Left lobe of liver (tissue), 2 donors: ENCODE measurements at places on chromosomes 5 and 9. TPM values are rescaled to one million over a fixed set of nuclear protein-coding genes. Genes with fewer than 3 reads are reported as not detected.

WASHC1 gene
- total RNA-seq, result 4.9 TPM

TSSK1B gene
- not detected for total RNA-seq

PGM5 gene
- total RNA-seq, result 2.9 TPM

TNC gene
- 2.9 TPM for total RNA-seq

HCN1 gene
- total RNA-seq, result not detected

PCDHB3 gene
- total RNA-seq, result 0.15 TPM

KIF20A gene
- total RNA-seq, result 0.35 TPM

DMRTA1 gene
- 6.9 TPM for total RNA-seq

OR1J2 gene
- total RNA-seq, result not detected

BTNL8 gene
- 0.45 TPM for total RNA-seq

KCNN2 gene
- total RNA-seq, result 16.2 TPM

TMEM167A gene
- 46.1 TPM for total RNA-seq

FAT2 gene
- total RNA-seq, result not detected

CFAP90 gene
- 0.48 TPM for total RNA-seq

CDC25C gene
- total RNA-seq, result not detected

YIPF5 gene
- total RNA-seq, result 18.0 TPM

CNTLN gene
- 8.5 TPM for total RNA-seq
